ENCODE measurements at places on chromosomes 16 and 17. TPM values are rescaled to one million over a fixed set of nuclear protein-coding genes. Genes with fewer than 3 reads are reported as not detected.
A peak's percentile ranks its signal among the peaks of the same experiment; 100 is the strongest.

DNA sequence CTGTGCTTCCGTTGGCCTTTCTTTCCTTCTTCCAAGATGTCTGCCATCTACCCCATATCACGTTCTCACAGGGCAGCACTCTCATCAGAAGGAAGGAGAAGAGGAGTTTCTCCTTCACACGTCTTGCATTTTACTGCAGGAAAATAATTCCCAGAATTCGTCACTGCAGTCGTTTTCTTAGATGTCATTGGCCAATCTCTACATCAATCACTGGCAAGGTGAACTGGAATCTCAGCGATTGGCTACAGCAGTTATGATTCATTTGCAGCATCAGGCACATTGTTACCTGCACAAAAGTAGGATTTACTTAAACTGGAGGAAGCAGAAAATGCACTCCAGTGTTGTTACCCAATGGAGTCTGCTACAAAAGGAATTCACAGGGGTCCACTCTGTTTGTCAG, 277.2 kb upstream of the RBFOX1 start:
- no peaks in the 10 kb centered on the region for H3K36me3 ChIP-seq
- H3K4me3 ChIP-seq: no peak overlapping the region
- no peak overlapping the region for H3K27ac ChIP-seq
- H3K4me1 ChIP-seq: no peaks in the 10 kb centered on the region
- no peak for DNase-seq

DNA sequence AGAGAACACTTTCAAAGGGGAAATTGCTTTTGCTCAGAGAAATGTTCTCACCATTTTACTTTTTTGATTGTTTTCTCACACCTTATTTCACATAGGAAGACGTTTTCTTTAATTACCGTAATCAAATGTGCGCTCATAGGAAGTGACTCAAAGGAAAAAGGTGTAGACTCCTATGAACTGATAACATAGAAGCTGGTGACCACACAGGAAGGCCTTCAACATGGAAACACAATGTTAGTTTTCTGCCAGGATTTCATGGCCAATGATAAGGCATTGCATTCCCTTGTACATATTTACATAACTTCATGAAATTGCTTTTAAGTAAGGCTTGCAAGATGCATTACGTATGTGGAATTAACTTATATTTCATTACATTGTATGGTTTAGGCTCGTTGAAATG, 40.9 kb upstream of the KCNJ16 start:
- H3K4me1 ChIP-seq: no peaks in the 10 kb centered on the region
- no peak for DNase-seq
- no peak overlapping the region for H3K27ac ChIP-seq
- H3K4me3 ChIP-seq: no peak overlapping the region
- no peaks in the 10 kb centered on the region for H3K36me3 ChIP-seq
- H3K27me3 ChIP-seq: no peaks in the 10 kb centered on the region

- H3K27ac ChIP-seq: no peak overlapping the region
- no peaks in the 10 kb centered on the region for H3K36me3 ChIP-seq
- peaks cover 9% of the 10 kb centered on the region for H3K27me3 ChIP-seq
- peaks cover 4% of the 10 kb centered on the region for H3K4me1 ChIP-seq
- no peak for DNase-seq
Measured at GRCh38 chr17:74455821-74456220, 10.6 kb upstream of the CD300A start.

GRCh38 chr17:62882284-62882683, 74.2 kb upstream of the MARCHF10 start:
- no peak for DNase-seq
- H3K27me3 ChIP-seq: no peaks in the 10 kb centered on the region
- H3K27ac ChIP-seq: no peak overlapping the region
- H3K4me3 ChIP-seq: no peak overlapping the region

DNA sequence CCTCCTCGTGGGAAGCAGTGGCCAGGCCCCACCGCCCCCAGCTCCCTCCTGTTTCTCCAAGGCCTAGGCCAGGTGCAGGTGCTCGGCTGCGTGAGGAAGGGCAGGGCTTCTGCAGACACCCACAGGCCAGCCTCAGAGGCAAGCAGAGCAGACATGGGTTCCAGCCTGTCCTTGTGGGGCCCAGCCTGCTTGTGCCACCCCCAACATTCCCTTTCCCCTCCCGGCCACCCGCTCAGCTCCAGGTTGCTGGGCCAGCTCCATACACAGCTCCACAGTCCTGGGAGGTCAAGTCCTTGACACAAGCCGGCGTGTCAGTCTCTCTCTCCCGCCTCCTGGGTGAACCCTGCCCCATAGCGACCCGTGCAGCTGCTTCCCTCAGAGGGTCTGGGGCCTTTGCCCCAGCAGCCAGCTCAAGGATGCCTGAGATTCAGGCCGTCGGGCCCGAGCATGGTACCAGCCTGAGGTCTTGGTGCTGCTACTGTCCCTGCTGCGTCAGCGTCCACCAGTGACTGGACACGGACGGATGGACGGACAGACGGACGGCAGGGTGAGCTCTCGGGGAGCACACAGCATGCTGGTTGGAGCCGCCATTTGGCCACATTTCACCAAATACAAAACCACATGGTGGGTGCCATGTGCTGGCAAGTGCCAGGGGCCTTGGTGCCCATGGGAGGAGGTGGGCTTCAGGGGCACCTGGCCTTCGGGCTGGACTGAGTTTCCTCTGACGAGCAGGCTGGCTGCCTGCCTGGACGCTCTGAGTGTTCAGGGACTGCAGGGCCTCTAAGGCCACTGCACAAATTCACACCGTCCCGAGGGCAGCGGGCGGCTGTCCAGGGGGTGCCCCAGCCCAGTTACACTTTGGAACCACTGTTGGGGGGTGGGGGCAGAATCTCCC, 8.0 kb downstream of the SECTM1 start:
- H3K4me1 ChIP-seq: peaks cover 11% of the 10 kb centered on the region
- DNase-seq: no peak
- no peak overlapping the region for H3K4me3 ChIP-seq
- peaks cover 17% of the 10 kb centered on the region for H3K27me3 ChIP-seq
- H3K27ac ChIP-seq: no peak overlapping the region

DNA sequence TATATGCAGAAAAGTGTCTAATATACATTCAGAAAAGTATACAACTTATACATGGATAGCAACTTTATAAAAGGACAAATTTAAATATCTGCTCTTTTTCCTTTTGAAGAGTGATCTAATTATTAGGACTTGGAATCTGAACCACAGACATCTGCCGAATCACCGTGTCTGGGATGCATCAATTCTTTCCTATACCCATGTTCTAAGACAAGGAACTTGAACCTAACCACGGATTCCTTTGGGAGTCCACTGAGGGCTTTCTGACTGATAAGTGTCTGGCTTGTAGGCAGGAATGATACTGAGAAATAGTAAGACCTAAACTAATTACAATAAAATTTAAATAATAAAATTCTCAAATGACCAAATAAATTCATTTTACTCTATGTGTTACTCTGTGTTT, 54.2 kb downstream of the NDEL1 start:
- H3K4me3 ChIP-seq: no peak overlapping the region
- H3K4me1 ChIP-seq: peaks cover 9% of the 10 kb centered on the region
- H3K36me3 ChIP-seq: peaks cover 67% of the 10 kb centered on the region
- no peak overlapping the region for H3K27ac ChIP-seq

Gene NUDT21
- 86.2 TPM for total RNA-seq

Gene HLF
- total RNA-seq: 0.07 TPM

DNA sequence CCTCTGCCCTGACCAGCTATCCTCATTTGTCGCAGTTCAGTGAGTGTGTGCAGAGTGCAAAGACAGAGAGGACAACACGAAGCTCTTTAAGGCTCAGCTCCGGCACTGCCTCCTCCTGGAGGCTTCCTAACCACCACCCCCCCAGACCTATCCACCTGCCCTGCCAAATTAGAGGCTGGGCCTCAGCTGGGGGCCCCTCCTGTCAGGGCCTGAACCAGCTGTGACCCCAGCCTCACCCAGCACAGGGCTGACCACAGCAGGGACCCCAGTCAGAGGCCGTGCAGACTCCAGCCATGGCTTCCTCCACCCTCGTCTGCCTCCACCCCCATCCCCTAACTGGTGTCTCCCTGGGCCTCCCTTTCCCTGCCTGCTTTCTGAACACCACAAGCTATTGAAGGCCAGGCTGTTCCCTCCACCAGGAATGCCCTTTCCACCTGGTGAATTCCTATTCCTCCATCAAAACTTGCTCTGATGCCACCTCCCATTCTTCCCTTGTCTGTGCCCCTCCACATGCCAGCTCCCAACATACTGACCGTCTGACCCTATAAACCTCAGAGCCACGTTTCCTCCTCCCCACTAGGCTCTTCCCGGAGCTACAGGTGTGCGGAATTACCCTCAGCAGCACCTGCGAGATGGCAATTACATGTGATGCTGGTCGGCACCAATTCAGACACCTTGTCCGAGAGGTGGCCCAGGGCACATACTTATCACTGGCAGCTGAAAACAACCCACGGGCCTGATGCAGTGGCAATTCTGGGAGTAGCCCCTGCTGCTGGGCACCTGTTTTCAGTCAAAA, 8.8 kb downstream of the SREBF1 start:
- no peak for DNase-seq
- no peaks in the 10 kb centered on the region for H3K27me3 ChIP-seq
- peaks cover 25% of the 10 kb centered on the region for H3K4me1 ChIP-seq
- H3K4me3 ChIP-seq: no peak overlapping the region

DNA sequence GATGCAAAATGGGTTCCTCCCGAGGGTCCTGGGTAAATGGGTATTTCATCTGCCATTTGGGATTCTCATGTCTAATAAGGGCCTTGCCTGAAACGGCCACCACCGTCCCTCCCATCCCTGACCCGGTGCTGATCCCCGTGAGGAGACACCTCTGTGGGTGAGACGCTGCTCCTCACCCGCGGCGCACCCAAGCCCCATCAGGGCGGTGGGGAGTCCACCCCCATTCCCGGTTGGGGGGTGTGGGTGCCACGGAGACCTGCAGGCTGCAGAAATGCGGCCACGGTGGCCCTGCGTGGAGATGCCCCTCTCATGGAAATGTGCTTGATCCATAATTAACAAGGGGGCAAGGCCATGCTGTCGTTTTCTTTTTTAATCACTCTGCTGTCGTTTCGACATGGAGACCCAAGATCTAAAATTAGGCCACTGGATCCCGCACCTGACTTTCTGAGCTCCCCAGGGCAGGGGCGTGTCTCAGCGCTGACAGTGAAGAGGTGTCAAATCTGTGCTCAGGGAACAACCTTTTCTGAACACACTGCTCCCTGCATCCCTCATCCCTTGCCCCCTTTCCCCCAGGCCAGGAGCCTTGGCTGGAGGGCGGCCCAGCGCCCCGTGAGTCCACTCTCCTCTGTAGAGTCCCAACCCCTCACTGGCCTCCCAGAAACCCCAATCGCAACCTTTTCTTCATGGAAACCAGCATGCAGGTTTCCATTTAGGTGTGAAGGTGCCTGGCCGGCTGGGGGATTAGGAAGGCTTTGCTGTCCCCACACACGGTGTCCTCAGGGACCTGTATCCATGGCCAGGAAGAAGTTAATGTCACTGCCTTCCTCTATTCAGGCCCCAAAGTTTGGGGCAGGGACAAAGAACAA, 38.9 kb downstream of the PEMT start:
- DNase-seq: no peak
- H3K27ac ChIP-seq: no peak overlapping the region
- H3K27me3 ChIP-seq: no peaks in the 10 kb centered on the region

Gene TBX6
- 0.22 TPM for total RNA-seq

DNA sequence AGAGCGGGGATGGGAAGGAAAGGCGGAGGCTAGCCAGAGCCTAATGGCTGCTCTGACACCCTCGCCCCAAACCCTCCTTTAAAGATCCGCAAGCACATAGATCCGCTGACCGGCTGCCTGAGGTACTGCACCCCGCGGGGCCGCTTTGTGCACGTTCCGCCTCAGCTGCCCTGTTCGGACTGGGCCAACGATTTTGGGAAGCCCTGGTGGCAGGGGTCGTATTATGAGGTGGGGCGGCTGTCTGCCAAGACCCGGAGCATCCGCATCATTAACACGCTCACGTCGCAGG, 663 bp downstream of the CYB5D1 start:
- peak overlapping the region; percentile 83 for H3K4me3 ChIP-seq
- H3K27ac ChIP-seq: peak overlapping the region; percentile 93
- no peaks in the 10 kb centered on the region for H3K27me3 ChIP-seq
- peak; percentile 39 for DNase-seq
- H3K4me1 ChIP-seq: peaks cover 31% of the 10 kb centered on the region

DNA sequence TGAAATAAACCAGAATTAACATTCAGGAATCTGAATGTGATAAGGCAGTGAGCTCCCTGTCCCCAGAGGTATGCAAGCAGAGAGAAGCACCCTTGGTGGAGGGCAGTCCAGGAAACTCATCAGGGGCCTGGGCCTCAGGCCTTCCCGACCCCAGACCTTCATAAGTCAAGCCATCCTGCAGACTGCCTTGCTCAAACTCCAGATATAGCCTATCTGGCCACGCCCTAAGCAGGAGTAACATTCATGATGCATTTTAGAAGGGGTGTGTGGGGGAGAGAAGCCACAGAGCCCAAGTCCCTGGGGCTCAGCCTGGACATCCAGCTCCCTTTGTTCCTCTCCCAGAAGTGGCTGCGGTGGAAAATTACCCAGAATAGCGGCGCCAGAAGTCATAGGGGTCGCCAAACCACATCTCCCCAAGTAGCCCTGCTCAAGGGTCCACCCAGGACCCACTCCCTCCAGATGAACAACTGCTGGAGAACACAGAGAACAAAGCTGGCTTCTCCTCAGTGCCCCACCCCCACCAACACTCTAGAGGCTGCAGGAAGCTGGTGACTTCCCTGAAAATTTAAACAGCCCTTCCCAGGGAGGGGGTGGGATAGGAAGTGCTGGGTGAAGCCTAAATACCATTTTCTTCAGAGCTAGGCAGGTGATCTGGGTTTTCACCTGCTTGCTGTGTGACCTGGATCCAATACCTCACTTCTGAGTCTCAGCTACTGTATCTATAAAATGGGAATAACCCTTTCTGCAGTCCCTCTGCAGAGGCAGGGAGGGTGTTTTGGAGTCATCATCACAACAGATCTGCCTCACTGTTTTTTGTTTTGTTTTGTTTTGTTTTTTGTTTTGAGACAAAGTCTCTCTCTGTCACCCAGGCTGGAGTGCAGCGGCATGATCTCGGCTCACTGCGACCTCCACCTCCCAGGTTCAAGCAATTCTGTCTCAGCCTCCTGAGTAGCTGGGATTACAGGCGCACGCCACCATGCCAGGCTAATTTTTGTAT, 1.5 kb upstream of the SREBF1 start:
- no peaks in the 10 kb centered on the region for H3K27me3 ChIP-seq
- no peak for DNase-seq
- H3K4me3 ChIP-seq: no peak overlapping the region
- peaks cover 49% of the 10 kb centered on the region for H3K4me1 ChIP-seq
- peak overlapping the region; percentile 99 for H3K27ac ChIP-seq

GRCh38 chr17:47615766-47616424, 33.8 kb upstream of the KPNB1 start:
- peaks cover 5% of the 10 kb centered on the region for H3K4me1 ChIP-seq
- H3K27me3 ChIP-seq: no peaks in the 10 kb centered on the region
- H3K4me3 ChIP-seq: no peak overlapping the region
- peaks cover 33% of the 10 kb centered on the region for H3K36me3 ChIP-seq

- H3K27me3 ChIP-seq: no peaks in the 10 kb centered on the region
- H3K36me3 ChIP-seq: no peaks in the 10 kb centered on the region
- no peak overlapping the region for H3K27ac ChIP-seq
- DNase-seq: no peak
Measured at GRCh38 chr16:78198288-78198687, 98.8 kb downstream of the WWOX start.

- H3K27ac ChIP-seq: no peak overlapping the region
- H3K27me3 ChIP-seq: no peaks in the 10 kb centered on the region
- no peak overlapping the region for H3K4me3 ChIP-seq
- H3K4me1 ChIP-seq: no peaks in the 10 kb centered on the region
- peaks cover 5% of the 10 kb centered on the region for H3K36me3 ChIP-seq
- no peak for DNase-seq
Measured at GRCh38 chr16:88747588-88748301, 37.3 kb downstream of the PIEZO1 start.

Measured in astrocyte (in vitro differentiated cells and primary cell).